ENCODE measurements at places on chromosomes 6 and 20. TPM values are rescaled to one million over a fixed set of nuclear protein-coding genes. Genes with fewer than 3 reads are reported as not detected.
A peak's percentile ranks its signal among the peaks of the same experiment; 100 is the strongest.

GRCh38 chr6:122683989-122684651, 73.9 kb downstream of the PKIB start:
- no peak overlapping the region for H3K27ac ChIP-seq
- DNase-seq: no peak
- no peak overlapping the region for H3K4me3 ChIP-seq
- H3K36me3 ChIP-seq: no peaks in the 10 kb centered on the region

DNA sequence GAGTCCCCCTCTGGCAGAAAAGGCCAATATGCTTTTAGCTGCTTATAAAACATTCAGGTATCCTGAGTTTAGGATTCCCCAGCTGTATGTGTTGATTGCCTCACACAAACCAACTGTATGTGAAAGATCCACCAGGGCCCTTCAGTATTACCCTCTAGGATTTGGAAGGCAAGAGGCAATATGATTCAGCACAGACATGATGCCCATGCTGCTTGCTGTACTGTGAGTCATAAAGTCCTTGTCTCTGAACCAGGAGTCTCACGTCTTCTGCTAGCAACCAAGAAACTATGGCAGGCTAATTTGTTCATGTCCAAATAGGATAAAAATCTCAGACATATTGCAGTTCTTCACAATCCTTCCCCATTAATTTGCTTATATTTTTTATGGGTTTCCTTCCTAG, 789.2 kb upstream of the SLC35B3 start:
- no peak for DNase-seq
- H3K27ac ChIP-seq: no peak overlapping the region
- no peak overlapping the region for H3K4me3 ChIP-seq
- peaks cover 18% of the 10 kb centered on the region for H3K4me1 ChIP-seq
- no peaks in the 10 kb centered on the region for H3K27me3 ChIP-seq

GRCh38 chr6:41197234-41197633, 3.7 kb downstream of the TREML2 start:
- peaks cover 3% of the 10 kb centered on the region for H3K4me1 ChIP-seq
- H3K36me3 ChIP-seq: no peaks in the 10 kb centered on the region
- H3K27me3 ChIP-seq: peaks cover 34% of the 10 kb centered on the region
- H3K4me3 ChIP-seq: no peak overlapping the region
- H3K27ac ChIP-seq: no peak overlapping the region

DNA sequence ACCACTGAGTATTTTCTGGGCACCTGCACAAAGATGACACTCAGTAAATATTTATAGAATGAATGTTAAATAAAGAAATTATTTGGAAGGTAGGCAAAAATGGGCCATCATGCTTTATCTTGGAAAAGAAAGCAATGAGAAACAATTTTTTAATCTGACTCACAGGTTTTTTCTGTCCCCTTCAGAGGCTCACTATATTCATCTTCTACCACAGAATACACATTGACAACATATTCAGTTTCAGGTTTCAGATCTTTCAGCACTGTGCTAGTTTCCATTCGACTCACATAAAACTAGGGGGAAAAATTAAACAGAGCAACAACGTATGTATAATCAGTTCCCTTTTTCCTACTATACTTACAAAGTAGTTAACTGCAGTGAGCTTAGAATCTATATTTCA, 58.3 kb downstream of the COL12A1 start:
- H3K27ac ChIP-seq: no peak overlapping the region
- DNase-seq: no peak
- H3K27me3 ChIP-seq: no peaks in the 10 kb centered on the region
- H3K4me1 ChIP-seq: no peaks in the 10 kb centered on the region
- H3K36me3 ChIP-seq: no peaks in the 10 kb centered on the region

DNA sequence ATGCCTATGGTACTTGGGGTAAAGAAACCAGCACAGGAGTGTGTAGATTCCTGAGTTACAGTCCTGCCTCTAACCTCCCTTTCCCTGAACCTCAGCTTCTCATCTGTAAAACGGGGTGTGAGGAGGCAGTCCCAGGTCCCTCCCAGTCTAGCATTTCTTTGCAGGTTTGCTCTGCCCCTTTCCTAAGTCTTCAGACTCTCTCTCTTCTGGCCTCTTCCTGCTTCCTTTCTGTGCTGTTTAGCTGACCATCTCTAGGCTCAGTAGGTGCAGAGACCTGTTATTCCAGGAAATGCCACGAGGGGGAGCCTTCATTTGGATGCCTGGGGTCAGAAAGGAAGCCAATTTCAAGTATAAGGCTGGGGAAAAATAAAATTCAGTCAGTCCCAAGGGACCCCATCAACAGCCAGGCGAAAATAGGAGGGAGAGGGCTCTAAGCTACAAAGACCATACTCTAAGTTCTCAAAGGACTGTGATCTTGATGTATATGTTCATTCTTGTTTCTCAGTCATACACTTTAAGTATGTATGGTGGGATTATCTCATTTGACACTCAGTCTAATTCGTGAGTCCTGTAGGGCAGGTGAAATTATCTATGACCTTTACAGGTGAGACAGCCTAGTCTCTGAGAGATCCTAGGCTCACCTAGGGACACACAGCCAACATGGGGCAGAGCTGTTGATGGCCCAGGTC, 89.1 kb downstream of the NCR2 start:
- H3K27ac ChIP-seq: no peak overlapping the region
- H3K4me1 ChIP-seq: peaks cover 31% of the 10 kb centered on the region
- DNase-seq: no peak
- H3K36me3 ChIP-seq: no peaks in the 10 kb centered on the region
- peaks cover 12% of the 10 kb centered on the region for H3K27me3 ChIP-seq

- DNase-seq: no peak
- no peak overlapping the region for H3K27ac ChIP-seq
- H3K4me3 ChIP-seq: no peak overlapping the region
- H3K4me1 ChIP-seq: peaks cover 28% of the 10 kb centered on the region
- H3K36me3 ChIP-seq: no peaks in the 10 kb centered on the region
Measured at GRCh38 chr6:17710331-17710730, 3.6 kb upstream of the NUP153 start.

DNA sequence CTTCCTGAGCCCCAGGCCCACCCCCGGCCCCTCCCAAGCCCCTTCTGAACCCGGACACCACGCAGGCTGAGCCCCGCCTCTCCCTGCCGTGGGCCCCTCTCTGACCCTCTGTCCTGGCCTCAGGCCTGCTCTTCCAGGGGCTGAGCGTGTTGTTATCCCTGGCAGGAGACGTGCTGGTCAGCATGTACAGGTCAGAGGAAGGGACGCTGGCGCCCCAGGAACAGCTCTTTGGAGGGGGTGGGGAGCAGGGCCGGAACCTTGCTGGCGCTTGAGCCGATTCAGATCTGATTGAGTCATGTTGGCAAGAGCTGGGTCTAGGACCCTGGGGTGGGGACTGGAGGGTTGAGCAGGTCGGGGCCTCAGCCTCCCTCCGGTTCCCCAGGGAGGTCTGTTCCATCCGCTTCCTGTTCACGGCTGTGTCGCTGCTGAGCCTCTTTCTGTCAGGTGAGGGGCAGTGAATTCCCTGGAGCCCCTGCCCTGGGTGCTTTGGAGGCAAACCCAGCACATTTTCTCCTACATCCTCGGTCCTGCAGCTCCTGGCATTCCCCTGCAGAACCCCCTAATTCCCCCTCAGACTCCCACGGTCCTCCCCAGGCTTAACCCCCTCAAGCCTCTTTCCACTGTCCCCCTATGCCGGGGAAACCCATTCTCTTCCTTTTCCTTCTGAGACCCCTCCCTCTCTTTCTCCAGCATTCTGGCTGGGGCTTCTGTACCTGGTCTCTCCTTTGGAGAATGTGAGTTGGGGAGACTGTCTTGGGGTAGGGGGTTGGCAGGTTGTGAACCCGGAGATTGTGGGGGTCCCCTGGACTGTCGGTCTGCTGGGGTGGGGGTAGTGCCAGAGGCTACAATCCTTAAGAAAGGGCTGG, 2.0 kb downstream of the SPAG4 start:
- H3K27ac ChIP-seq: peak overlapping the region; percentile 94
- H3K4me1 ChIP-seq: peaks cover 30% of the 10 kb centered on the region
- peak overlapping the region; percentile 57 for H3K4me3 ChIP-seq

DNA sequence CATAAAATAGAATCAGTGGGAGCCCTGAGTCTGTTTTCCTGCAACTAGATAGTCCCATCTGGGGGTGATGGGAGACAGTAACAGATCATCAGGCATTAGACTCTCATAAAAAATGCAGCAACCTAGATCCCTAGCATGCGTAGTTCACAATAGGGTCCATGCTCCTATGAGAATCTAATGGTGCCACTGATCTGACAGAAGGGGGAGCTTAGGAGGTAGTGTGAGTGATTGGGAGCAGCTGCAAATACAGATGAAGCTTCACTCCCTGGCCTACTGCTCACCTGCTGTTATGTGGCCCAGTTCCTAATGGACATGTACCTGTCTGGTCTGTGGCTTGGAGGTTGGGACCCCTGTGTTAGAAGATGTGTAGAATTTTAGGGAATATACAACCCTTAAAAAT, 904.5 kb upstream of the EPHA7 start:
- H3K36me3 ChIP-seq: no peaks in the 10 kb centered on the region
- H3K27me3 ChIP-seq: no peaks in the 10 kb centered on the region
- no peaks in the 10 kb centered on the region for H3K4me1 ChIP-seq

GRCh38 chr20:62088258-62089127, 22.8 kb upstream of the TAF4 start:
- no peak for DNase-seq
- H3K4me3 ChIP-seq: no peak overlapping the region
- H3K27ac ChIP-seq: no peak overlapping the region

DNA sequence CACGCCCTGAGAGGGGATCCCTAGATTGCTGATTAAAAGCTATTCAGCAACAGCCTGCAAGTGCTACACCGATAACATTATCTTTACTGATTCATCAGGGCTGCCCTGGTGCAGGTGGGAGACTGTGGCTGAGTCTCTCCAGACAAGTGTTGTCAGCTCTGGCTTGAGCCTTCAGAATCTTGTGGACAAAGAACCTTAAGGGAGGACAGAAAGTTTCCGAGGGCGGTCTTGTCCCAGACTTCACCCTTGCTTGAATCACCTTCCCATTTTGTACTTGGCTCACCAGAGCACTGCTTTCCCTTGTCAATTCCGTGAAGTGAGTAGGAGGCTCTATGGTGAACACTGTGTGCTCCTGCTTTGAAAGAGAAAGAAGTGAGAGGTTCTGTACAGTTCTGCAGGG, 88.6 kb upstream of the PCSK2 start:
- no peak overlapping the region for H3K27ac ChIP-seq
- DNase-seq: no peak
- no peaks in the 10 kb centered on the region for H3K27me3 ChIP-seq
- no peaks in the 10 kb centered on the region for H3K4me1 ChIP-seq
- H3K4me3 ChIP-seq: no peak overlapping the region

DNA sequence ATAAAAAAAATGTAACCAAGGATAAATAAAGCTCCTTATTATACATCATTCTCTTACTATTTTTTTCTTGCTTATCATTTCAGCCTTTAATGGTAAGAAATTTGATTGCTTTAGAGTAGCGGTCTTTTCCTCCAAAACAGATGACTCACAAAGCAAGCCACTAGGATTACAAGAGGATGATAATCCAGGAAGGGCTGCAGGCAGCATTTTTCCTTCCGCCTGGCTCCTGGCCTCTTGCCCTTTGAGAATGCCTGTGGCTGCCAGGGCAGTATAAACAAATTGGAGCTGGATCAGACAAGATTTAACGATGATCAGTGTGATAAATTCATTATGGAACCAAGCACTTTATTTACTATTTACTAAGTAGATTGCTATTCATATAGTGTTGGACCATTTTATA, 9.7 kb upstream of the FBXL4 start:
- no peaks in the 10 kb centered on the region for H3K36me3 ChIP-seq
- no peak overlapping the region for H3K27ac ChIP-seq
- no peaks in the 10 kb centered on the region for H3K27me3 ChIP-seq
- no peak overlapping the region for H3K4me3 ChIP-seq

DNA sequence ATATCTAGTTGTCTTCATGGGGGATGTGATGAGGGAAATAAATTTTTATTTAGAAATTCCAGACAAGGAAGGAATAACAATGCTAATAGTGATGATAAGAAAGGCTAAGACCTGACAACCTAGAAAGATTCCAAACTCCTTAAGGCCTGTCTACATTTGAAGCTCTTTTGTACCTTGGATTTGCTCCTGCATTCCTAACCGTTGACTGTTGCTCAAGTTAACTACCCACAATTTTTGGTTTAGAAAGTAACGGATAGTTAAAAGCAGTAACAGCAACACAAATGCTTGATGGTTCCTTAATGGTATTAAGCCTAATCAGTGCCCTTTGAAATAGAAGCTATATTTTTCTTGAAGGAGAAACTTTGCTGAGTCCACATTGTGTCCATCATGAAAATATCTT, 52.9 kb downstream of the TRMT11 start:
- H3K27me3 ChIP-seq: no peaks in the 10 kb centered on the region
- DNase-seq: no peak
- H3K27ac ChIP-seq: no peak overlapping the region
- peaks cover 22% of the 10 kb centered on the region for H3K36me3 ChIP-seq
- no peak overlapping the region for H3K4me3 ChIP-seq

- no peaks in the 10 kb centered on the region for H3K4me1 ChIP-seq
- H3K4me3 ChIP-seq: no peak overlapping the region
- H3K27me3 ChIP-seq: no peaks in the 10 kb centered on the region
- no peak overlapping the region for H3K27ac ChIP-seq
- H3K36me3 ChIP-seq: no peaks in the 10 kb centered on the region
Measured at GRCh38 chr20:10110151-10110550, 75.4 kb downstream of the ANKEF1 start.

DNA sequence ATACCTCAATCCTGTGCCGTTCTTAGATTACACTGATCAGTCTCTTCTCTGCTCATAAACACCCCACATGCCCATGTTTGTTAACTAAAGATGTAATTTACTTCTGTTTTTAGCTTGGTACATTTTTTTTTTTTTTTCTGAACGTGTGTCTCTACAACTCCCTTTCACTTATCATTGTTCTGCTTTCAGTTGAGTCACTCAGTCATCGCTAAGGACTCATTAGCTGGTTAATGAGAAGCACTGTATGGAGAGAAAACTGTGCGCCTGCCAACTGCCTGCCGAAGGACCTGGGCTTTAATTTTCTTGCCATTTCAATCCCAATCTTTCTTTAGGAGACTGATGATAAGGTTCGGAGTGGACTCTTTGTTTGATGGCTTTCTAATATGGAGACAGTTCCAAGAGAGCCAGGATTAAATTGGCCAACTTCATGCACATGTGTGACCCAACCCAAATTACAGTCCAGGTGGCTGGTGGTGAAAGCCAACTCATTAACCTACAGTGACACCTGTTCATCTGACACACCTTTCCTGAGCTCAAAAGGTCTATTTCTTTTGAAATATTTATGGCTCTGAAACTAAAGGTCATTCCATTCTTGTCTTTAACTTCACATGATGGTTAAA, 334.1 kb downstream of the BCKDHB start:
- H3K4me1 ChIP-seq: peaks cover 17% of the 10 kb centered on the region
- H3K4me3 ChIP-seq: no peak overlapping the region
- no peaks in the 10 kb centered on the region for H3K27me3 ChIP-seq
- H3K27ac ChIP-seq: peak overlapping the region; percentile 71
- DNase-seq: no peak

Gene DAAM2
- total RNA-seq: 3.7 TPM

Gene CD40
- total RNA-seq: 3.2 TPM

Gene PEX7
- 11.3 TPM for total RNA-seq

Gene NTSR1
- not detected for total RNA-seq

Gene SLC22A7
- total RNA-seq: not detected

Gene PRDM13
- not detected for total RNA-seq

Gene MAP1LC3A
- 24.6 TPM for total RNA-seq

Gene FOXA2
- not detected for total RNA-seq

Gene MDC1
- 7.4 TPM for total RNA-seq

Gene HLA-DQA2
- total RNA-seq: 0.38 TPM

Gene FAM83B
- total RNA-seq: 57.8 TPM

Gene FBXO5
- total RNA-seq: 9.2 TPM

Gene PPP1R16B
- 4.4 TPM for total RNA-seq

Gene ZGPAT
- 25.4 TPM for total RNA-seq

Gene VWA7
- total RNA-seq: 0.22 TPM

Gene NKX2-2
- not detected for total RNA-seq

Gene TUBE1
- total RNA-seq: 9.7 TPM

Gene C6orf132
- 87.8 TPM for total RNA-seq

Gene HAO1
- not detected for total RNA-seq

Gene WFDC10B
- not detected for total RNA-seq

Gene SLC22A23
- 35.3 TPM for total RNA-seq
